ENCODE measurements at places on chromosomes 2 and 18. TPM values are rescaled to one million over a fixed set of nuclear protein-coding genes. Genes with fewer than 3 reads are reported as not detected.

The ZBTB7C gene
- polyA plus RNA-seq, result 0.80 TPM

DNA sequence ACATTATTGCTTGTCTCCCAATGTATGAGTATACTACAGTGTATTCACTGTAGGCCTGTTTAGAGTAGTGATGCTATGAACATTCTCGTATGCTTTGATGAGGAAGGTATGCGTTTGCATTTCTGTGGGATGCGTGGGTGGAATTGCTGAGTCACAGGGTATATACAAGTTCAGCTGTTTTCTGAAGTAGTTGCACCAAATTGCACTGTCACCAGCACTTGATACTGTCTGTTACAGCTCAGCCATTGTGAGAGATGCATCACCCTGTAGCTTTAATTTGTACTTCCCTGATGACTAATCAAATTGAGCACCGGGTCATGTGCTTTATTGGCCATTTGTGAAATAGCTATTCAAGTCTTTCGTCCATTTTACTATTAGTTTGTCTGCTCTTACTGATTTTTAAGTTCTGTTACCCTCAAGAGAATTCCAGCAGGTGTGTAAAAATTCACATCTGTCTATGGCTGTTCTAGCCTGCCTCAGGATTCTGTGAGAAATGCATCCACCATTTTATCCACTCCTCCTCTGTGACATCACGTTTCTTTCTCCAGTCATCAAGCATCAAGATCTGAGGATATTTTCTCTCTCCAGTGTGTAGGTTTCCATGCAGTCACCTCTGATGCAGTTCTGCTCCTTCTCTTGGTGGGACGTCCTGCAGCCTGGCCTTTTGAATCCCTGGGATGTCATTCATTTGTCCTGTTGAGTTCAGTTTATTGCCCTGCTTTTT lies 72.5 kb downstream of the DGKD start:
- DNase-seq, result no peak

The INHBB gene
- polyA plus RNA-seq, result 5.9 TPM

- DNase-seq, result no peak
Measured at GRCh38 chr2:235008584-235009044, 56.8 kb downstream of the SH3BP4 start.

DNA sequence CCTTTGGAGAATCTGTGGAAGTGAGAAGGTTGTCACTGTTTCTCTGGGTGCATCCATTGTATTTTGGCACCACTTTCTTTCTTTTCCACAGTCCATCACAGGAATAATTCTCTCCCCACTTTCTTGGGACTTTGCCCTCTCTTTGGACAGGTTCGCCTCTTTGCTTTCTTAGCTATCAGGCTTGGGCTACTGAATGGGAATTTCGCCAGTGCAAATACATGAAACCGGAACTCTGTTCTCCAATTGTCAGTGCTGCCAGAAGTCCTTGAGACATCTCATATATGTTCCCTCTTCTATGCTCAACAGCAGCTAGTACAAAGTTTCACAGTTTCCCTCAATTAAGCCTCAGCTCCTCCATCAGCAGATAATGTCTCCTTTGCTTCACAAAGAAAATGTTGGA lies 76.2 kb downstream of the NABP1 start:
- DNase-seq, result no peak

- DNase-seq, result no peak
Measured at GRCh38 chr2:83106853-83107252, 1352.2 kb downstream of the SUCLG1 start.

Measured in heart right ventricle (tissue), 16 donors.